T-helper 22 cell (primary cell): ENCODE measurements at places on chromosomes 13 and 19.
A peak's percentile ranks its signal among the peaks of the same experiment; 100 is the strongest.

DNA sequence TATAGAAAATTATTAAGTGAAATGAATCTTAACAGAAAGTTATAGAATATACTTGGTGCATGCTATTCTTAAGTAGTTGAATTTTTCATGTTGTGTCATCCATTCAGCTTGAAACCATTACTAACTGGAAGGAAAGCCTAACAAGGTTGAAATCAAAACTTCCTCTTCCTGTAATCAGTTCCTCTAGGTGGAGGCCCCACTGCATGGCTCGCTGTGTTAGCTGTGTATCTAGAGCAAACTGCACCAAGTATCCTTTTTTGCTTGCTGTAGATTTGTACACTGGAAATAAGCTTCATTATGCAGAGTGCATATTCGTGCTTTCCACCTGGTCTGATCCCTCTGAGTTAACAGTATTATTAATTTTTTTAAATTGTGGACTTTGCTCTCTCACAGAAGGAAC, 1146.1 kb downstream of the EFNB2 start:
- no peak for DNase-seq

DNA sequence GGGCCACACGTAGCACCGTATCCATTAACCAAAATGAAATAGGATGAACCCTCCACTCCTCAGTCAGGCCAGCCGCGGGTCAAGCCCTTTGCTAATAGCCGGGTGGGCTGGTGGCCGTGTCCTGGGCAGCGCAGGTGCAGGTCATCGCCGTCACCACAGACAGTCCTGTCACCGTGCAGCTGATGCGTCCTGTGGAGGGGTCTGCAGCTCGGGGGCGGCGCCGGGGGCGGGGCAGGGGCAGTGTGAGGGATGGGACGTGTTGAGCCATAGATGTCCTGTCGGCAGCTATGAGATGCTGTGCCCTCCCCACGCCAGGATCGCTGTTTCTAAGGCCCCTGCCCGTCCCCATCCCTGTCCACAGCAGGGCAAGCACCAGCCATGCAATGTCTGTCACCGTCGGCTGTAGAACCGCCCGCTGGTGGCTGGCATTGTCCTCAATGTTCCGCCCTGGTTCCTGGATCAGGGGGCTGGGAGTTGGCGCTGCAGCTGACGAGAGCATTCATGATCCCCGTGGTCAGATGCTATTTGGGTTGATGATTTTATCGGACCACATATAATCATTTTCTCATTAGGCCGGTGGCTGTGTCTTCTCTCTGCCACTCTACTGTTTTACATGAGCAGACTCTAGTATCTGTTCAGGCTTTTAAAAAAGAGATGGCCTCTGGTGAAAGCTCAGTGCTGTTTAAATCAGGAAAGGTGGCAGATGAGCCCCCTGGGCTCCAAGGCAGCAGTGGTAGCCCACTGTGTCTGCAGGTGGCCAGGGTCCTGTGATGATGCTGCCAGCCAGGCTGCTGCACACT, 126.1 kb downstream of the KDM4B start:
- DNase-seq, result no peak

DNA sequence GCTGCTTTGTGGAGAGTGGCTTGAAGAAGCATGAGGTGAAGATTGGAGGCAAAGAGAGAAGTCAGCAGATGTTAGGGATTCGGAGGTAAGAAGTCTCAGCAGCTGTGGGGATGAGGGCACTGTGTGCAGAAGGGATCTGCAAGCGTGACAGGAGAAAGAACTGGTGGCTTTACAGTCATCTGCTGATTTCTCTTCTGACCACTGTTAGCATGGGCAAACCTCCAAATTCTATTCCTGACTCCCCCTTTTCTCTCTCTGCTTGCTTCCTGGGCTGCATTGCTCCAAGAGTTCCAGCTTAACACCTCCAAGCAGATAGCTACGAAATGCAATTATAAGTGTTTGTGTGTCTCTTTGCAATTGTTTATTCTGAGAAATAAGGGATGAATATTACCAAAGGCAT, 159.6 kb downstream of the GGACT start:
- DNase-seq, result no peak

DNA sequence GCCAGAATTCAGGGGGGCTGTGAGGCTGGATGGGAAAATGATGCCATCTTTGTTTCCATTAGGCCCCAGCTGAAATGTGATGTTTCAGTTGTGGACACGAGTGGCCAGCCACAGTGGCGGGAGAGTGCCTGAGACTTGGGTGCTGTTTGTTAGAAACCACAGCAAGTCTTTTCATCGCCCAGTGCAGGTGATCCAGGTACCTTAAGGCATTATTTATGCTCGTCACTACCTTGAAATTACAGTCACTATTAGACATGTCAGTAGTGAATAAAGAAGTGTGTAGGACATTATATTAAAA, 82.5 kb upstream of the TM9SF2 start:
- no peak for DNase-seq

- no peak for DNase-seq
Measured at GRCh38 chr13:24623149-24623665, 57.0 kb upstream of the ATP12A start.

GRCh38 chr19:49988007-49988406, 27.0 kb upstream of the SIGLEC11 start:
- DNase-seq, result no peak

DNA sequence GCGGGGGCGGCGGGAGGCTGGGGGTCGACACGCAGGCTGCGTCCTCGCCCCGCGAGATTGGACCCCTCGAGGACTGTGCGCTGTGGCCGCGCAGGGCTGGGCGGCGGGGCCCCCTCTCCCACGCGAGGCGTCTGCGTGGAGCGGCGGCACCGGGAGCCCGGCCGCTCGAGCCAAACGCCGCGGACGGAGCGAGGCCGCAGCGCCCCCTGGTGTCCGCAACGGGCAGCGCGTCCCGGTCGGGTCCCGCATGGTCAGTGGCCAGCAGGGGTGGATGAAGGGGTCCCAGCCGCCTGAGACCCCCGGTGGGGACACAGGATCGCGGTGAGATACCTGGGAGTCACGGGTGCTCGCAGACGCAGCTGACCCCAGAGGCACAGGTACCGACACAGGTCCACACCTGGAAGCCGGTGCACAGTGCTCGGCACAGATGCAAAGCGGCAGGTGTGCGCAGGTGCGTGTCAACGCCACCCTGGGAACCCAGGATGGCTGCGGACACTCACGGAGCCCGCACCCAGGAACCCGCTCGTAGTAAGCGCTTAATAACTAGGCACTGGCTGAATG, 2.1 kb upstream of the CIRBP start:
- peak; percentile 36 for DNase-seq

- DNase-seq, result peak; percentile 23
Measured at GRCh38 chr19:53195265-53195903, 2.2 kb upstream of the ZNF665 start.

DNA sequence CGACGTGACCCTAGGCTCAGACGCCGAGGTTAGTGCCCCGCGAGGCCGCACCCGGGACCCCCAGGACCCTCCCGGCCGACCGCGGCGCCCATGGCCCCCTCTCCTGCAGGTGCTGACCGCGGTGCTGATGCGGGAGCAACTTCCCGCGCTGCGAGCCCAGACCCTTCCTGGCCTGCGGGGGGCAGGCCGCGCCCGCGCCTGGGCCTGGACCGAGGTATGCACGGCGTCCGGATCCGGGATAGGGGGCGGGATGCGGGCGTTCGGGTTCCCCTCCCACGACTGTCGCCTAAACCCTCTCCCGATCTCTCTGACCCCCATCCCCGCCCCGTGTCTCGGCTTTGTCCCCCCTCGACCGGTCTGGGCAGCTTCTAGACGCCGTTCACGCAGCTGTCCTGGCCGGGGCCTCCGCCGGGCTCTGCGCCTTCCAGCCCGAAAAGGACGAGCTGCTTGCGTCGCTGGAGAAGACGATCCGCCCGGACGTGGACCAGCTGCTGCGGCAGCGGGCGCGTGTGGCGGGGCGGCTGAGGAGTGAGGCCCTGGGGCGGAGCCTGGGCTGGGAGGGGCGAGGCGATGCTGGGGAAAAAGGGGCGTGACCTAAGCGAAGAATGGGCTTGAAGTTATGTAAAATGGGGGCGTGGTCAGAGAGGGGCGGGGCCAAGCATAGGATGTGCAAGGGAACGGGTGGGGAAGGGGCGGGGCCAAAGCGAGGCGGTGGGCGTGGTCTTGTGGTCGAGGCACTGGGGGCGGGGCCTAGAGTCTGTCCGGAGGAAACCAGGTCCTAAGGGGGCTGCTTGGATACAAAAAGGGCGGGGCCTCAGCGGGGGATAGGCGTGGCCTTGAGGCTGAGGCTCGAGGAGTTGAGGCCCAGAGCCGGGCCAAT, 16.0 kb upstream of the COLGALT1 start:
- peak; percentile 95 for DNase-seq

GRCh38 chr13:31199527-31199848, 287 bp upstream of the B3GLCT start:
- DNase-seq, result no peak

DNA sequence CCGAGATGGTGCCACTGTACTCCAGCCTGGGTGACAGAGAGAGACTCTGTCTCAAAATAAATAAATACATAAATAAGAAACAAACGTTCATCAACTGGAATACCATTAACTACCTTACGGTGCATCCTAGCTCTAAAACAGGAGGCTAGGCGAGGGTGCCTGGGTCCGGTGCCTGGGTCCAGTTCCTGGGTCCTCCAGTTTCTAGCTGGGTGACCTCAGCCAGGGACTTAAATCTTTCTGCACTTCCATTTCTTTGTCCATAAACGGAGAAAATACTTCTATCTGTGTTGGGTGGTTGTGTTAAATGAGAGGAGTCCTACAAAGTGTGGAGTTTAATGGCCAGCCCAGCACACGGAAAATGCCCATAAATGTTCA, 34.0 kb downstream of the RFX2 start:
- no peak for DNase-seq

DNA sequence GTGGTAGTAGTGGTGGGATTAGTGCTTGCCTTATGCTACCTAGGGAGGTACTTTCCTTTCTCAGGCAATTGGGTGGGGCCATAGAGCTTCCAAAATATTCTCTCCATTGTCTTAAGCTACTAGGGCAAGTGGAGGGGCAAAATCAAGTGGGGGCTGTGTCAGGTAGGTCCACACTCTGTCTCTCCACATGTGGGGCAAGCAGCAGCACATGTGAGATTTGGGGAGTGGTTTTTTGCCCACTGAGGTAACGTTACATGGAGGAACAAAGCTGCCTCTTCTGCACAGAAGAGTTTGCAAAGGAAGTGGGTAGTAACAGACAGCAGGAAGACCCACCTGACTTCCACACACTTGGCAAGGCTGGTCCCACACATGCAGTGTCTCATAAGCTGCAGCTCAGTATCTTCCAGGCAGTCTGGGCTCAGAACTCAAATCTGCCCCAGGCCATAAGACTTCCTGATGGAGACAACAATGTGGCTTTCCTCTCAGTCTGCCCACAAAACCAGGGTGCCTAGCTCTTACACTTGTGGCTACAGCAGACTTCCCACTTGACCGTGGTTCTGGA, 1581.5 kb upstream of the PCDH20 start:
- DNase-seq, result no peak

- peak; percentile 32 for DNase-seq
Measured at GRCh38 chr19:49057636-49058234, at the start of gene CGB7. Gene CGB7, minus strand, starts transcription at chr19:49057749. Its CDS starts 2,374 bp downstream, at chr19:49055375.

- DNase-seq, result no peak
Measured at GRCh38 chr19:48955308-48955958, 758 bp downstream of the BAX start.

GRCh38 chr13:64074971-64075474, 2659.4 kb upstream of the PCDH20 start:
- DNase-seq, result no peak

GRCh38 chr19:29680447-29680846, 15.2 kb downstream of the PLEKHF1 start:
- DNase-seq, result peak; percentile 78

GRCh38 chr19:42003506-42004294, 9.7 kb upstream of the ATP1A3 start:
- no peak for DNase-seq

GRCh38 chr19:42850981-42851717, 28.4 kb downstream of the PSG1 start:
- no peak for DNase-seq

DNA sequence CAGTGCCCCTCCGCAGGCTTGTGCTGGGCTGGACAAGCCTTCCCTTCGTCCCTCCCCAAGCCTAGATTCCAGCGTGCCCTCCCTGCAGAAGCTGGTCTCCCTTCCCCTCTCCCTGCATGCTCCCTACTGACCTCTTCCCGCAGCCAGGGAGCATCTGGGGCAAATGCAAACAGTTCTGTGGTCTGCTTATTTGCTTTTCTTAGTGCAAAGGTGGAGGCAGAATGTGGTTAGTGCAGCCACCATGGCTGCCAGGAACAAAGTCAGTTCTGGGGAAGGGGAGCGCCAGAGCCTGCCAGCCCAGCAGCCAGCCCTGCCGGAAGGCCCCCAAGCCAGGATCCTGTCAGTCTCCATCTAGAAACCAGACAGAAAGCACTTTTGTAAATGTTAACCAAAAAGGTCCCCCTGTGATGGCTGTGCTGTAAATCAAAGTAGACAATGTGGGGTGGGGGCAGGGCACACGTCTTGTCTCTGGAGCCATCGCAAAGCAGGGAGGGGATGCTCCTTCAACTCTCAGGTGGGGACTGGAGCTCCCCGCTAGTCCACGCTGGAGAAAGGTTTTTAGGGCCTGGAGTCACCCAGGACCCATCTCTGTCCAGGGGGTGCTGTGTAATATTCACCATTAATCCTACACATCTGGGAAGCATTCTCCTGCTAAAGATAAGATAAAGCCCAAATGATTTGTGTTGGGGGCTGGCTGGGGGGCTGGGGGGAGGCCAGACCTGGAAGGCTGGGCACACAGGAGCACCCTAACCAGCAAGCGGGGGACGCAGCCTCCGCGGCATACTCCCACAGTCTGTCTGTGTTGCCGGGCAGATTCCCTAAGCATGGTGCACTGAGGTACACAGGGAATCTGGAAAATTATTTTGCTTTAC, 30.9 kb downstream of the SERP2 start:
- no peak for DNase-seq

DNA sequence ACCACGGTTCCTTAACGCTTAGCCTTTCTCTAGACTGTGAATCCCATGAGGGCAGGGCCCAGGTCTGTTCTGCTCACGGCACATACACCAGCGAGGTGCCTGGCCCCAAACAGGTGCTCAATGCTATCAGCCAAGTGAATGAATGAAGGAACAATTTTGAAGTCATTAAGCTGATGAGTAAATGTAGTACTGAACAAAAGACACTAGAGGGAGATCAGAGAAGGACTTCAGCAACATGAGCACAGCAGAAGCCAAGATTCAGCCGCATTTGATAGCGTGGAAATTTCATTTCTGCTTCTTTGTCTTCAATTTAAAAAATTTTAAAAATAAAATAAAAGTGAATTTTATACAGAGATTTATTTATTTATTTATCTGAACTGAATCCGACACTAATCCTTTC, 20.1 kb upstream of the MYO16 start:
- DNase-seq, result no peak

GRCh38 chr13:29448174-29448573, 147.3 kb downstream of the SLC7A1 start:
- no peak for DNase-seq

GRCh38 chr19:38194061-38194701, 29.8 kb downstream of the DPF1 start:
- DNase-seq, result no peak

DNA sequence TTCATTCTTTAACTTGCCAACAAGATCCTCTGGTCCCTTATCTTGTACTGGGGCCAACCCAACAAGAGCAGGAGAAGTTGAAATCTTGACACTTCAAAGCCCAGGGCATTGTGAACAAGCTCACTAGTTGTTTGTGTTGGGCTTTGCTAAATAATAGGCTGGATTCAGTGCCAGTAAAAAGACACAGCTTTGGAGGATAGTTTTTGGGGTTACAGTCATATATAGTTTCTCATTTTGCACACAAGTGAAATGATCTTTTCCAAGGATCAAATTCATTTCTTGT, 30.3 kb upstream of the LRCH1 start:
- DNase-seq, result no peak

- no peak for DNase-seq
Measured at GRCh38 chr19:49773663-49774350, 7.0 kb downstream of the AP2A1 start.
